ENCODE measurements at places on chromosomes 2 and 18.

DNA sequence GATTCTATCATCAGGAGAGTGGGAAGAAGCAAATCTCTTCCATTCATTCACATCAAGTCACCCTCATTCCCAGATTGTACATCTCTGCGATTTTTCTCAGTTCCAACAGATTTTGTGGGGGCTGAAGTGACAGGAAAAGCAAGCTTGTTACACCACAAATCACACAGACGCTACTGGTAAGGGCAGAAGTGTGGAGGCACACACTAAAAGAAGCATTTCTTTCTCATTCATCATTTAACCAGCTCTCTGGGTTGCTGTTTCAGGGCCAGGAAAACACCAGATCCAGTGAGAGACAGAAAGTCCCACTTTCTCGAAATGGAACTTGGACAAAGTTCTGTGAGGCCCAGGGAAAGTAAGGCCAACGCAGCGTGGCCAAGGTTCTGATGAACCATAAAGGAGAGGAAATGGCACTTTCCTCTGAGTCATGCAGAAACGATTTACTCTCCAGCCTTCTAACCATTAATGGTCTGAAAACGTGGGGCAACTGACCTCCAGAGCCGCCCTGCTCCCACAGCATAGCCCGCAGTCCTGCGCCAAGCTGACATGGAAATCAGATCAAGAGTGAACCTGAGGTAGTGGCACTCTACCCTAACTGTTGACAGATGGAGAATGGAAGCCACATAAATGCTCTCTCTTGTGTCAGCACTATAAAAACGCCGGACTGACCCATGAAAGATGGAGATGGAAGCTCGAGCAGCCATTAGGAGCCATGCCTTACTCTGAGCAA lies 191.0 kb downstream of the C1D start:
- DNase-seq, result no peak

GRCh38 chr2:189512879-189513278 lies 67.7 kb downstream of the SLC40A1 start:
- DNase-seq, result no peak

GRCh38 chr18:58723810-58724602 lies 52.7 kb downstream of the MALT1 start:
- no peak for DNase-seq

DNA sequence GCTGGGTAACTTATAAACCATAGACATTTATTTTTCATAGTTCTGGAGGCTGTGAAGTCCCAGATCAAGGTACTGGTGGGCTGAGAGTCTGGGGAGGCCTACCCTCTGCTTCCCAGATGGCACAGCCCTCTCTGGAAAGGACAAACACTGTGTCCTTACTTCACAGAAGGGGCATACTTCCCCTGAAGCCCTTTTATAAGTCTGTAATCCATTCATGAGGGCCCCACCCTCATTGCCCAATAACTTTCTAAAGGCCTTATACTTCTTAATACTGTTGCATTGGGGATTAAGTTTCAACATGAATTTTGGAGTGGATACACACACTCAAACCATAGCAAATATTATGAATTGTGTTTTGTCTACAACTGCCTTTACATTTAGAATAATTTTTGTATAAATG lies 36.0 kb downstream of the ATIC start:
- DNase-seq, result no peak

GRCh38 chr18:64110692-64111480 lies 38.0 kb downstream of the LINC00305 start:
- DNase-seq, result no peak

DNA sequence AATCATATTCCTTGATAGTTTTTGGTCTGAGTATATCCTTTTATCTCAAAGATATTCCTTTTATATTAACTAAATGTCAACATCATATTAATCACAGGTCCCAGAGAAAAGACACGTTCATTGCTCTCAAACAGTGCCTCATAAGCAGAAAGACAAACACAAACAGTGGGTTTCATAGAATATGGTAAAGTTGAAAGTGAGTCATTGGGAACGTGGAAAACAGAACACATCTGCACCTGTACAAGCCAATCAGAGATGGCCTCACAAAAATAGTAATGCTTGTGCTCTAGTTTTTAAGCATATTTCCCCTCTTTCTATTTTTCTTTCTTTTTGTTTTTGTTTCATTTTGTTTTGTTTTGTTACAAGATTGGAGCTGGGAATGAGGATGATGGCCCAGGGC lies 328.4 kb upstream of the MAP2 start:
- no peak for DNase-seq

GRCh38 chr2:5932556-5933469 lies 240.6 kb downstream of the SOX11 start:
- DNase-seq, result no peak

All from mesenteric fat pad (tissue), 1 donor.